ENCODE measurements at places on chromosomes 11 and 22. TPM values are rescaled to one million over a fixed set of nuclear protein-coding genes. Genes with fewer than 3 reads are reported as not detected.
A peak's percentile ranks its signal among the peaks of the same experiment; 100 is the strongest.

DNA sequence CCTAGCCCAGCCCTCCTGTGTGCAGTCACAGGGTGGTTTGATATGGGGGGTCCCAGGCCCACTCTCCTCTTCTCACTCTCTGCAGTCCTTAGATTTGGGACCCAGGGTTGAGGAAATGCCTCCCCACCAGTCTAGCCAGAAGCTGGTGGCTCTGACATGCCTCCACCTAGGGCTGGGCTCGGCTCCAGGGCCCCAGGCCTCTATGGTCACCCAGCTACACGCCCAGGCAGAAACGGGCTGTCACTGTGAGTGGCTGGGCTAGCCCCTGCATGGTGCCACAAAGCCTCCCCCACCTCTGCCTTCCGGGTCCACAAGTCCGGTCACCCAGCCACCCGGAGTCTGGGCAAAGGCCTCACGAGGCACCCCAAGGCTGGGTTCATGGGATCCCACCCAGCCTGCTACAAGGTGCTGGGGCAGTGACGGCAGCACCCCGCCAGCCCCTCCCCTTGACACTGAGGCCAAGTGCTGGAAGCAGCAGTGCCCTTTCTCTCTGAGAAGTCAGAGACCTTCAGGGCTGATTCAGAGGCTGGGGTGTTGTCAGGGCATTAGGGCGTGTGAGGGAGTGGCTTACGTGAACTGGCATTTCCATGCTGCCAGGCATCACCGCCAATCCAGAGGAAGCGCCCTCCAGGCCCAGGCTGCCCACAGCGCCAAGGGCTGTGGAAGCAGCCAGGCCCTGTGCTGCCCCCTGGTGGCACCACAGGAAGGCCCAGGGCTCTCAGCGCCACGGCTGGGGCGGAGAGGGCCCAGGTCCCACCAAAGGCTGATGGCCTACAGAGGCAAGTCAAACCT is 638 bp upstream of the PITPNM1 start:
- DNase-seq = peak; percentile 93

DNA sequence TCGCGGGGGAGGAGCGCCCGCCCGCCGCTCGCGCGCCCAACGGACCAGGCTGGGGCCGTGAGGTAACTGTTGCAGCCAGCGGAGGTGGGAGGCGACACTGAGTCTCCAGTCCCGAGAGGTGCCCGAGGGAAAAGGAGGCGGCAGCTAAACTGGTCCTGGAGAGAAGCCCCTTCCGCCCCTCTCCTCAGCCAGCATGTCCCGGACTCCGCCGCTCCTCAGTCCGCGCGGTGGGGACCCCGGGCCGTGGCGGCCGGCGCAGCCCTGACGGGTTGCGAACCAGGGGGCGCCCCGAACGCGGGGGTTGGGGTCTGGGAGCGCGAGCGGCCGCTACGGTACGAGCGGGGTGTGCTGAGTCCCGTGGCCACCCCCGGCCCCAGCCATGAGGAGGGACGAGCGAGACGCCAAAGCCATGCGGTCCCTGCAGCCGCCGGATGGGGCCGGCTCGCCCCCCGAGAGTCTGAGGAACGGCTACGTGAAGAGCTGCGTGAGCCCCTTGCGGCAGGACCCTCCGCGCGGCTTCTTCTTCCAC is at the start of gene PDE3B:
TSS of gene PDE3B (plus strand) at position 108 of the 529 bp plus-strand sequence. CDS start at position 380, 272 bp downstream.
- DNase-seq = peak; percentile 43

DNA sequence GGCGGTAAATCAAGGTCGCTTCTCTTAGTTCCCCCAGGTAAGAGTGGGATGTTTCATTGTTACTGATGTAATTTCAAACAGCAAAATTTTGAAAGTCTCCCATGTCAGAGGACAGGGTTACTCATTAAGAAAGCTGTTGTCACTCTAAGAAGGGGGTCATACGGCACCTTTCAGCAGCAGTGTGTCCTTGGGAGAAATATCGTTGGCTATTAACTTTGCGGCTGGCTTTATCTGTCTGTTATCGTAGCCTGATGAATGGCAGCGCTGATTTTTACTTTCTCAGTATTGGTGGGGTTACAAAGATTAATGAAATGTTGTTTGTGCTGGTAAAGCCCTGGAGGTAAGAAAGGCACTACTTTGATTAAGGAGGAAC is 27.5 kb upstream of the FBXO3 start:
- no peak for DNase-seq

GRCh38 chr11:133337951-133338418 is 194.3 kb downstream of the OPCML start:
- no peak for DNase-seq

- no peak for DNase-seq
These were observed 25.2 kb downstream of the CAPN1 start for GRCh38 chr11:65206901-65207300.

- no peak for DNase-seq
These were observed 631 bp upstream of the SNX19 start for GRCh38 chr11:130916910-130917309.

DNA sequence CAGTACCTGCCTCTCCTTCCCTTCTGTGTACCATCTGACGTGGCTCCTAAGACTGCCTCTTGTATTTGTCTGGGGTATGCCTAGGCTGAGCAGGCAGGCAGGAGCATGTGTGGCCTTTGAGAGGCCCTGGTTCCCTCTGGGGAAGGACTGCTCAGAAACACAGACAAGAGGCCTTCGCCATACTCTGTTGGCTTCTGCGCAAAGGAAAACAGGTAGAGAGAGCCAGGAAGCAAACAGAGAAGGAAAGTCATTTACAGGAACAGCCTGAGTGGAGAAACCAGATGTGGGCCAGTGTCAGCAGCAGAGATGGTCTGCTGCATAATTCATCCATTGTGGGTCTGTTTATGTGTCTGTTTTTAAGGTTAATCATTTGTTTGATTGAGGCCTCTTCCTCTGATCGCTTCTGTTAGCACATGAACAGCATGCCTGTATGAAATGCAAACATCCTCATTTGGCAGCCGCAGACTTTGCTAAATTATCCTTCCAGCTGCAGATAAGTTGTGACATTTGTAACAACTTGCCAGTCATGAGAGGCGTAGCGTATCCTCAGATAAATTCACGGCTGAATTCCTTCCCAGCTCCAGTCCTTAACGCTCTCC is 119.4 kb downstream of the GALNT18 start:
- DNase-seq = no peak

DNA sequence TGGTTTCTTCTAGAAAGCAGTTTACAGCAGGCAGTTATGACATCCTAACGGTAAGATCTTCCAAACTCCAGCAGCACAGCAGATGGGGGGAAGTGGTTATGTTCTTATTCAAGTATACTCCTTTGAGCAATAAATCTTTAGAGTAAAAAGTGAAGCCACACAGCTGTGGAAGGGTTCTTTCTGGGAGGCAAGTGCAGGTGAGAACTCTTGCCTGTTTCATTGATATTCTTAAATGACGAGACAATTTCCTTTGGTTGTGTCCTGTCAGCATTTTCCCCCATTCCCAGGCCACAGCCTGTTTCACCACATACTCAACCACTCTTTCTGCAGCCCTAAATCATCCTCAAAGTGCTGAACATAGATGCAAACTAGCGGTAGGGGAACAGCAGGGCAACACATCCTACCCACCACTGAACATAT is 207.3 kb upstream of the MTNR1B start:
- DNase-seq = no peak

Gene ELMOD1
- 2.1 TPM for total RNA-seq

GRCh38 chr11:83706566-83706965 is 420.4 kb upstream of the CCDC90B start:
- DNase-seq = no peak

DNA sequence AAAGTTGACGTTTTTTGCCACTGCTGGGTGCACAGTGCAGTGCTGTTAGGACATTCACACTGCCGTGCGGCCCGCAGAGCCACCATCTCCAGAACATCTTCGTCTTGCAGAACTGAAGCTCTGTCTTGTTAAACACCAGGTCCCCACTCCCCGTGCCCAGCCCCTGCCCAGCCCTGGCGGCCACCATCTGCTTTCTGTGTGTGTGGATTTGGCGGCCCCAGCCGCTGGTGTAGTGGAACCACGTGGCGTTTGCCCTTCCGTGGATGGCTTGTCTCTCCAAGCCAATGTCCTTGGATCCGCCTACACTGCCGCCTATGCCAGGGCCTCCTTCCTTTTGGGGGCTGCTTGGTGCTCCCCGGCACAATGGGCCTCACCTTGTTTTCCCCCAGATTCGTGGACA is 8.2 kb upstream of the MUC5AC start:
- no peak for DNase-seq

DNA sequence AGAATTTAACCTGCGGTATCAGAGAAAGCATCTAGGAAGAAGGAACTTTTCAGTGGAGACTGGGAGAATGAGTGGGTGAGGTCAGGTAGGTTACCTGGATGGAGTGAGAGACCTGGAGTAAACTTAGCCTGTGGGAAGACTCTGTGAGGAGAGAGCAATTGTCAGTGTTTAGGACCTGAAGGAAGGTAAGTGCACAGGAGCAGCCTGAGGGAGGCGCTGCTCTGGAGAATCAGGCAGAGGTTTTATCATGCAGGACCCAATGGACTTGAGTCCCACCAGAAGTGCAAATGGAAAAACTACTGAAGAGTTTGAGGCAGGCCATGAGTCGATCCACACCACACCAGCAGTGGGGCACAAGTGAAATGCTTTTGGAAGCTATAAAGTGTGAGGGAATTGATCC is 10.6 kb upstream of the IFTAP start:
- DNase-seq = no peak

DNA sequence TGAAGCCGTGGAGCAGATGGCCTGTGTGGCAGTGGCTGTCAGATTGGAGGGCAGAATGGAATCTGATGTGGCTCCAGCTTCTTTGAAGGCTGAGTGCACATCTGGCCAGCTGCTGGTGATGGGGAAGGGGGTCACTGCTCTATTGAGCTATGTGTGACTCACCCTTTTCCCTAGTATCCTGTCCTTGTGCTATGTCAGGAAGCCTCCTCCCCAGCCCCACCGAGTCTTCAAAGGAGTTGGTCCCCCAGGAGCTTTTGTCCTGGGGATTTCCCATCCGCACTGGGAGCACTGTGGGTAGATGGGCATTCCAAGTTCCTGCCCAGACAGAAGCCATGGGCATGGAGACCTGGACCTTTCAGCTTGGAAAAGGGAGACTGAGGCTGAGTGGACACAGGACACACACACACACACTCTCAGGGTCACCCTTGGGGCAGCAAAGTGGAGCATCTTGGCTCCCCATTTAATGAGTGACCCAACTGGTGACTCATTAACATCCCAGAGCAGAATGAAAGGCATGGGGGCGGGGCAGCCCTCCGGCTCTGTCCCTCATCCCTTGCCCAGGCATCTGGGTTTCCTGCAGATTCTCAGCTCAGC is 3.3 kb downstream of the SERPINH1 start:
- peak; percentile 81 for DNase-seq

DNA sequence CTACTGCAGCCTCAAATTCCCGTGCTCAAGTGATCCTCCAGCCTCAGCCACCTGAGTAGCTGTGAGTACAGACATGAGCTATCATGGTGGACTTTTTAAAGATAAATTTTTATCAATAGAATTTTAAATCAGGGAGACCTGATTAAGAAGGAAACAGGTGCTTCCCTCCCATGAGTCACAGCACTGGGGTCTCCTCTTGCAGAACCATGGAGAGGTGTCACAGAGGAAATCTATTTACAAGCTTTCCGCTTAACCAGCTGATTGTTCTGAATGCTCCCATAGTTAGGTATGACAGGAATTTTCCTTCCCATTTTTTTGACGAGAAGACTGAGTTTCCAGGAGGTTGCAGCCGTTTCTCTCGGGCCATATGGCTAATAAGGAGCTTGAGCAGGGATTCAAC is 516.1 kb downstream of the MIAT start:
- DNase-seq = peak; percentile 96

Measured in dermis blood vessel endothelial cell (primary cell).